Amygdala (tissue), 56 donors: ENCODE measurements at places on chromosomes 1 and 21.

DNA sequence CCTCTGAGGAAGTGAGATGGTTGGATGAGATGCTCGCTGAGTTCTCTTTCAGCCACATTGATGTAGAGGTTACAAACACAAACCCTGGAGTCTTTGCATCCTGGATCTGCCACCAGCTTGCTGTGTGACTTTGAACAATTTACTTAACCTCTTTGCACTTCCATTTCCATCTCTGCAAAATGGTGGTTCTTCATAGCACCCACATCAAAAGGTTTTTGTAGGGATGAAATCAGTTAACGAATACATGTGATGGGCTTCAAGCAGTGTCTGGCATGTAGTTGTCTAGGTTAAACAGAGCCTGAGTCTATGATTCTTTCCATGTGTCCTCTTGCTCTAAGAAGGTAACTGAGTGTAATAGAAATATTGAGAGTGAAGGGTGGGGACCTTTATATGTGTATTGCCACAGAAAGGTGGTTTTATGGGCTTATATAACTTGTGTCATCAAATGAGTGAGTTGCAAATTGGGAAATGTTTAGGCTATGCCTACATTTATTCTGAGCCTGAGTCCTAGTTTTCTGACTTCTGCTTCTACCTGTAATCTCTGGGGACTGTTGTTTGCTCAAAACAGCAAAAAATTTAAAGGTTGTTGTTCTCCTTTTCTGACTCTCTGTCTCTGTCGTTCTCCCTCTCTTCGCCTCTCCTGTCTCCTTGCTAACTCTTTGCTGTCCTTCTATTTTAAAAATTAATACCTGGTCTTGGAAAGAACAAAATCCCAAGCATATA lies 27.3 kb upstream of the LRRN2 start:
- no peak for DNase-seq

DNA sequence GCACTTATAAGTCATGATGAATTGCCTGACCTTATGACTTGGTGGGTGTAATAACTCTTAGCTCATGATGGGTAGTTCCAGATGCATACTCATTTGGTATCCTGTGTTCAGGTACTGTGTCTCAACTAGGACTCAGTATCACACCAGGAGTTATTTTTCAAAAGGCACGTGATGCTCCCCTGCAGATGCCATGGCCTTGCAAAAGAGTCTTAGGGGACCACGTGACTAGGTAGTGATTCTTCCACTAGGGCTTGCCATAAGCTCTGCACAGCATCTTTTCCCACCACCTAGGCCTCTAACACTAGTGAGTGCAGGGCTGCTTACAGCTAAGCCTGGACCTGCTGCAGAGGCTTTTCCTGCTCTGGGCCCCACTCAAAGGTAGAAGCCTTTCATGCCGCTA lies 3.9 kb upstream of the FCAMR start:
- no peak for DNase-seq

DNA sequence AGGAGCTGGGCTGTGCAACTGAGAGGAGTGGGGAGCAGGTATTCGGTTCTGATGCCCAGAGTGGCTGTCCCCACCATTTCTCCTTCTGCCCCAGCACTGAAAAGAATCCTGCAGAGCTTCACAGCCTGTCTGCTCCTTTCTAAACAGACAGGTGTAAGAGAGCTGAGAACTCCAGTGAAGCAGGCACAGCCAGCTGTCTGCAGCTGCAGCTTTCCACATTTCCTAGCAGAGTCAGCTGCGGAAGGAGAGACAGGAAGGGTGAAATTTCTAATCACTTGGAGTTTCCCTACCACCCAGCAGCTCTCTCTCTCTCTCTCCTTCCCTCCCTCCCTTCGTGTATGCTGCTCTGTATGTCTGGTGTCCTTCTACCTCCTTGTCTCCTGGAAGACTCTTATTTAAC lies 40.5 kb upstream of the GJB5 start:
- DNase-seq: no peak

DNA sequence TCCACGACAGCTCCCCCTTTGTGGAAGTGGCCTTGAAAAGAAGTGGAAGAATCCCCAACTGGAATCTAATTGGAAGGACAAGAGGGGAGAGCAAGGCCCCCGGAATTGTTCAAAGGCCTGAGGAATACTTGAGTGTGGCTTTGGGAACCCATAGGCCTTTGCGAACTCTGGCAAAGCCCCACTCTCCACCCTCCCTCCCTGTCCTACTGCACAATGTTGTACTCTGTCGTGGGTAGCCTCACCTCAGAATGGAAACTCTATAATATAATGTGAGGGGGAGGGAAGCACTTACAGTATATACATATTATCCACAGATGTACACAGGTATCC lies 28.5 kb downstream of the PLPP3 start:
- DNase-seq: no peak

- DNase-seq: no peak
Measured at GRCh38 chr1:2115702-2116341, 65.6 kb downstream of the PRKCZ start.

- no peak for DNase-seq
Measured at GRCh38 chr1:44031252-44032169, at the start of gene SLC6A9. Gene SLC6A9, minus strand, starts transcription at chr1:44031462. Its CDS starts 7,185 bp downstream, at chr1:44024277.

GRCh38 chr1:60886793-60887331 lies 195.5 kb upstream of the NFIA start:
- DNase-seq: no peak

DNA sequence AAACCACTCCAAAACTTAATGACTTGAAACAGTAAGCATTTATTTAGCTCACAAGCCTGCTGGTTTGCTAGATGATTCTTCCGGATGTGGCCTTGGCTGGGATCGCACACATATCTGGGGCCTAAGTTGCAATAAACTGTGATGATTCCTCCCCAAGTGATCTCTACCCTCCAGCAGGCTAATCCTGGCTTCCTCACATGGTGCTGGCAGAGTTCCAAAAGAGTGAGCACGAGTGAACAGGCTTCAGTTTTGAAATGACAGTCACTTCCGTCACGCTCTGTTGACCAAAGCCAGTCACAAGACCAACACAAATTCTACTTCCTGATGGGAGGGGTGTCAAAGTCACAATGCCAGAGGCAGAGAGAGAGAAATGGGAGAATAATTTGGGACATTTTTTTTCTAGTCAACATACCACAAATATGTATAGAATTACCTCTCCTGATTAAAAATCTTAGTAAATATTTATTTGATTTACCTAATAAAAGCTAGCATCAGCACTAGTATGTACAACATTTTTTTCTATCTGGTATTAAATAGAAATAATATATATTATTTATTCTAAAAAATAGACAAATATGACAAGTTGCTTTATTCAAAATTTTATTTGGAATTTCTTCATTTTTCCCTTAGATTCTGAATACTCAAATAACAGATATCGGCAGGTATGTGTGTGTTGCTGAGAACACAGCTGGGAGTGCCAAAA lies 292.7 kb downstream of the TPR start:
- no peak for DNase-seq

- DNase-seq: no peak
Measured at GRCh38 chr21:25408666-25409065, 198.6 kb downstream of the MRPL39 start.

GRCh38 chr1:19443326-19443725 lies 42.0 kb downstream of the CAPZB start:
- no peak for DNase-seq

DNA sequence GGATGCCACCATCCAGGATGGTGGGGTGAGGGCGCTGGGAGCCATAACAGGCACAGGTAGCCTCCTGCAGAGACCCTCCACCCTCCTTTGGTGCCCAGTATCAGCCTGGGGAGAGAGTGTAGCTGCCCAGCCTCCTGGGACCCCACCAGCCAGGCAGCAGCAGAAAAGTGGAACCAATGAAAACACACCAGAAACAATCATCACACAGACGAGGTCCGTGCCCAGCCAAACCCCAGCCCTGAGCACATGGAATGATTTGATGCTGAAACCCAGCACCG lies 285.1 kb downstream of the PTPRU start:
- DNase-seq: no peak

GRCh38 chr1:190477762-190478148 lies at the start of gene BRINP3:
Gene BRINP3, minus strand, starts transcription at chr1:190477864.
- DNase-seq: no peak

DNA sequence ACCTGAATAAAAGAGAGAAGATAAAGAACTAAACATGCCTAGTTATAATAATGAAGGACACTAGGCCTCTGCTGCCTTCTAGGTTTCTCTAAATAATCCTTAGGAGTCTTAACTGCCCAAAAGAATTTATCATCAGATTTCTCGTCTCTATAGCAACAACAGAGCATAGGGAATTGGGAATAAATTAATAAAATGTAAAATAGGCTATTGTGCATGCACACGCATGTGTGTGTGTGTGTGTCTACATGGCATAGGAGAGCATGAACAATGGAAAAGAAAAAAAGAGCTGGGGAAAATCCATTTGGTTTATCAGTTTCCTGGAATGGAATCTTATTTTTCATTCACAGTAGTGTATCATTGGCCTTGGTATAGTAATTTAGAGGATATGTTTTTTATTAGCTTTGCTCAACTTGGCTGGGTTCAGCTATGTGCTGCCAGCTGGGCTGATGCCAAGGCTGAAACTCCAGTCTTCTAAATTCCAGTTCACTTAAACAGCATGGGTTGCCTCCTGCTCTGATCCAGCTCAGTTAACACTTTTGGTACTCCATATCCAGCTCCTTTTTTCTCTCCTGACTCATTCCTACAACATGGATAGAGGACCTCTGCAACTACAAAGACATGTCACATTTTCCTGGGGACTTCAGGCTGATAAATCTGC lies 80.6 kb upstream of the SLFNL1 start:
- DNase-seq: no peak

DNA sequence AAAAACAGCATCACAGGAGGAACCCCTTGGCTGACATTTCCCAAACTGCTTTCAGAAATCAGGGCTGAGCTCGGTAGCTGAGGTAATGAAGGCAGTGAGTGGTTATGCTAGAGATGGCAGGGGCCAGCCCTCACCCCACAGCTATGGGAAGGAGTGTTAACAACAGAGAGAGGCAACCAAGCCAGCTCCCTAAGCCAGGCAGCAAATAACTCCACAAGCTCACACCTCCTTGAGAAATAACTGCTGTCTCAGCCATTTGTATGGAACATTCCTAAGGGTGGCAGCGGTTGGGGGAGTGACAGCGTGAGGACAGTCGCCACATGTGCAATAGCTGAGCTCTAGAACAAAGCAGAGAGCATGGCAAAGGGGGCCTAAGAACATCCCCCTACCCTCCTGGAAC lies 42.6 kb downstream of the LMX1A start:
- DNase-seq: no peak

DNA sequence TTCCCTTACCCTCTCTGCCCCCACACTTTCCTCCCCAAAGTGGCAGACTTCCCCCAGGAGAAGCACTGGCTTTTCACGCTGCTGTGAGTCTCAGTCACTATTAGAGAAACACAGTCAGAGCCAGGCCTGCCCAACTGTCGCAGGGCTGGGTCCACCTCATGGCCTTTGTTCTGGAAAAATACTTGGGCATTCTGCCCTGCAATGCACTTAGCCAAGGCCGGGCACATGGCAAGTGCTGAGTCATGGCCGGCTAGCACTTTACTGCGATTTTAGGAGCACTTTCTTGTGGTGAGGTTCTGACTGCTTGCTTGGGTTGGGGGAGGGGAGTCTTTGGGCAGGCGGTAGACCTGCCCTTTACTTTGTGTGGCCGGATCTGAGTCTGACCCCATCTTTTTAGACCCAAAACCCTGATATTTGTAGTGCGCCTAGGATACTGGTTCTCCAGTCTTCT lies 7.7 kb downstream of the EPHX1 start:
- peak; percentile 77 for DNase-seq

- no peak for DNase-seq
Measured at GRCh38 chr1:227939791-227940771, 7.7 kb downstream of the WNT9A start.

- no peak for DNase-seq
Measured at GRCh38 chr1:55997536-55997935, 581.8 kb downstream of the PLPP3 start.

DNA sequence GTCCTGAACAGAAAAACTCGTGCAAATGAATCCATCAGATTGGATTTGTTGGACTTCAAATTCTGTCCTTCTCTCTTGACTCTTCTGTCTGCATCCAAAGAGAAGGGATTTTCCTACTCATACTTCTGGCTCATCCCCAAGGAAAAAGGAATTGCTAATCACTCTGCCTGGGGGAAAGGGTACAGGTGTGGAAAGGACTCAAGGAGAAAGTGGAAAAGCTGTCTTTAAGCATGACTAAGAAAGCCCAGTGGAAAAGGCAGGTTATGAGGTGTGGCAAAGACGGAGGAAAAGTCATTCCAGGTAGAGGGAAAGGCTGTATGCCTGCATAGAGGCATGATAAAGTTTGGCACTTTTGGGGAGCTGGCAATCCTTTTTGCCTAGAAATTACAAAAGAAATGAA lies 43.4 kb downstream of the PTGS2 start:
- no peak for DNase-seq

- no peak for DNase-seq
Measured at GRCh38 chr1:22687191-22687590, 23.4 kb upstream of the EPHB2 start.

DNA sequence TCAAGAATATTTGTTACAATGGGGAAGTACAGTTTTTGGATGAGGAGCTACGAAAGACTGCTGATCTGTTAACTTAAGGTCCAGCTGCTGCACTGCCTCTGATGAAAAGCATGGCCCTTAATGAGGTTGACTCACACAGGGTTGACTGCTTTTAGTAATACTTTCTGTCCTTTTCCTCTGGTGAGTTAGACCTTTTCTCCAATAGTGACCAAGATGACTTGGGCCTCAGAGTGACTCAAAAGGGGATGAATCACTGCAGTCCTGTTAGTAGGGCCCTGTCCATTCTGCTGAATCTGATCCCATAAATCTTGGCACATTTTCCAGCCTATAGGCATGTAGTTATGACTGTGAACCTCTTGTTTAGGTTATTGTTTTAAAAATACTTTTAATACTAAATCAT lies 2.7 kb downstream of the DISP1 start:
- DNase-seq: no peak

- DNase-seq: no peak
Measured at GRCh38 chr1:28249013-28249865, 10.1 kb upstream of the SESN2 start.

GRCh38 chr1:187257476-187257875 lies 428.7 kb downstream of the PLA2G4A start:
- DNase-seq: no peak

GRCh38 chr1:235726557-235726956 lies 77.0 kb upstream of the GNG4 start:
- no peak for DNase-seq

DNA sequence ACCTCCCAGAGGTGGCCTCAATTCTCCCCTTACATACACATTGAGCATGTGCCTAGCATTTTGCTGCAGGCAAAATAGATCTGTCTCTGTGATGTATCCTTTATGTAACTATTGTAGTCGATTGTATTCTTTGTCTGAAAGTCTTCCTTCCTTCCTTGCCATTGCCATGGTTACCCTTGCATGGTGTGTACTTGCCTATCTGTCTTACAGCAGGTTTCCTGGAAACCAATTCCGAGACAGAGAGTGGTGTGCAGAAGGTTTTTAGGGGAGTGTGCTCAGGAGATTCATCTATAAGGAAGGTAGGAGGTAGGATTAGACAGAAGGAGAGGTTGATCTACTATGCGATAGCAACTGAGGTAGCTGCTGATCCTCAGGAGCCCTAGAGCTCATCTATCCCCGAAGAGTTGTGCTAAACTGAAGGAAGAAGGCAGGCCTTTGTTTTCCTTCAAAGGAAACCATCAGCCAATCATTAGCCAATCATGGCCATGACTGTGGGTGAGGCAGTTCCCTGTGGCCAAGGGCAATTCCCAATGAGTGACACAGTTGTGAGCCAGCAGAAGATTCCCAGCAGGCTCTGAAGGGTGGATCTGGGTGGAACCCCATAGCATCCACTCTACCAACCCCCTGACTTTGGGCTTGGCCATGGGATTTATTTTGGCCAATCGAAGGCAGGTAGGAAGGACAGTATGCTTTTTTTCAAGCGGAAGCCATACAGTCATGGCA lies 15.0 kb downstream of the CITED4 start:
- no peak for DNase-seq

GRCh38 chr21:25584833-25585676 lies 22.2 kb downstream of the MRPL39 start:
- DNase-seq: no peak
